ENCODE measurements at places on chromosomes 5 and 9.

DNA sequence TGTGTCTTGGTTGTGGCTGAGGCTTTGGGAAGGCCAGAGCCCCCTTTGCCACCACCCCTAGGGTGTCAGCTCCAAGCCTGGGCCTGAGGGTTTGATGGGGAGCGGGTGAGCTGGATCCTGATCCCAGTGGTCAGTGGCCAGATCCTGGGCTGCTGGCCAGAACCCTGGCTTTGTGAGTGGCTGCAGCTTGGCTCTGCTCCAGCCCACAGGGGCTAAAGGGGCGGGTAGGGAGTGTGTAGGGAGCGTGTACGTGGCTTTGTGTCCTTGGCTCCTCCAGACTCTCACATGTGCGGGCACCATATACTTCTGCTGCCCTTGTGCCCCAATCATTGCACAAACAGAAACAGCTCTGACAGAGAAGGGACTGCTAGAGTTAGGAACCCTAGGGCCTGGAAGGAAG is 1.2 kb upstream of the IL11RA start:
- no peak for DNase-seq

DNA sequence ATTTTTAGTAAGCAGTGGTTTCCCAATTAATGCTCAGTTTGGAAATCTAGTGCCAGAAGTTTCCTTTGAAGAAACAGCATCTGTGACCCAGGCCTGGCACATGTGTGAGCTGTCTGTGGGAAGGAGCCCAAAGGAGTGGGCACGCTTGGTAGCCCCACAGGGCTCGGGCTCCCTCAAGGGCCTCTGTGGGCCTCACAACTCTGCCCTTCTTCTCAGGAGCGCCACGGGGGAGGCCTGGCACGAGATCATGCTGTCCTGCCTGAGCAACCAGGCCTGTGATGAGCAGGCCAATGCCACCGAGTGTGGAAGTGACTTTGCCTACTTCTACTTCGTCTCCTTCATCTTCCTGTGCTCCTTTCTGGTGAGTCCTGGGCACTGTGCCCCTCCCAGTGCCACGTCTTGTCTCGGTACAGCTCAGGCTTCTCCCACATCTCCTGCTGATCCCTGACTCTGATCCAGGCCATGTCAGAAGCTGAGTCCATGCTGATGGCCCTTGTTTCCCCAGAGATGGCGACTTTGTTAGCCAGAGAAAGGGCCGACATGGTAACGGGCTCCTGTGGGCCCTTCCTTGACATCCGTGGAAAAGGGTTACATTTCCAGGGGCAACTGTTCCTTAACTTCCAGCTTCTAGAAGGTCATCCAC is 200.4 kb downstream of the CACNA1B start:
- DNase-seq: no peak

DNA sequence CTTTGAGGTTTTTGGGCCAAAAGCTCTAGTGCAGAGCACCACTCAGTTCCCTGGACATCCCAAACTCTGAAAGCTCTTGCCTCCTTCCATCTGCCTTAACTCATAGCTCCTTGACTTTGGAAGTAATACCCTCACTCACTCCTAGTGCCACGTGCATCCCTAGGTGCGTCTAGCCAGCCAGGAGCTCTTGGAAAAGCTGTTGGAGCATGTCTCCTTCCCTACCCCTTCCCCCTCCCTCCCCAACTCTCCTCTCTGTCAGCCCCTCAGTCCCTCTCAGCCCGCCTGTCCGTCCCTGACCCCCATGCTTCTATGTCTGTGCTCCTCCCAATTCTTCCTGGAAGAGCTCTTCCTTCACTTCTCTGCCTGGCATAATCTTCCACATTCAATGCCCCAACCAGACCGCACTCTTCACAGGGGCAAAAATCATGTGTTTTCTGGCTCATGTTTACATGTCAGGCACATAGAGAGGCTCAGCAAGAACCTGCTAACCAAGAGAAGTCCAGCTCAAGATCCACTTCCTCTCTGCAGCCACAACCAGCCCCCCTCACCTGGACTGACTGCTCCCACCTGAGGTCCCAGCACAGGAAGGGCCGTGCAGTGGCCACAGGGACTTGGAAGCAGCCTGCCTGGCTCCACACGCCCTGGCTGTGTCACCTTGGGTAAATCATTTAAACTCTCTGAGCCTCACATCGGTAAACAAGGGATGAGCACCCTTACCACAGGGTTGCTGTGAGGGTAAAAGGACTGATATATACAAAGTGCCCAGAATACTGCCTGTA is 58.4 kb downstream of the WHRN start:
- DNase-seq: no peak

- no peak for DNase-seq
Measured at GRCh38 chr9:137372693-137373610, 50.0 kb downstream of the EXD3 start.

- DNase-seq: no peak
Measured at GRCh38 chr5:16666883-16667398, 50.1 kb upstream of the RETREG1 start.

DNA sequence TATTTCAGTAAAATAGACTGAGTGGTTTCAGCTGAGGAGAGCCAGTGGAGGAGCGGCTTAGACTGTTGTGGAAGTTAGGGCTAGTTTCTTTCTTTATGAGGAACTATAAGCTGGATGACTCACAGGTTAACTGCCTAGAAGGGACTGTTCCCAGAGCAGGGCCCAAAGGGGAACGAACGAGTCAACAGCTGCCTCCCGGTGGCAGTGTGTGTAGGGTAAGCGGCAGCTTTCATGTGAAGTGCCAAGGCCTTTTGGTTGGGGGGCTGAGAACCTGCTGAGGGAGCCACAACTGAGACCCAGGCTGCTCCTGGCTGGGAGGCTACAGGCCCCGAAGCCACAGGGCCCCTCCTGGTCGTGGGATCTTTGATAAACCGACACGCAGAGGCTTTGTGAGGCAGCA is 7.0 kb downstream of the SQSTM1 start:
- DNase-seq: no peak

DNA sequence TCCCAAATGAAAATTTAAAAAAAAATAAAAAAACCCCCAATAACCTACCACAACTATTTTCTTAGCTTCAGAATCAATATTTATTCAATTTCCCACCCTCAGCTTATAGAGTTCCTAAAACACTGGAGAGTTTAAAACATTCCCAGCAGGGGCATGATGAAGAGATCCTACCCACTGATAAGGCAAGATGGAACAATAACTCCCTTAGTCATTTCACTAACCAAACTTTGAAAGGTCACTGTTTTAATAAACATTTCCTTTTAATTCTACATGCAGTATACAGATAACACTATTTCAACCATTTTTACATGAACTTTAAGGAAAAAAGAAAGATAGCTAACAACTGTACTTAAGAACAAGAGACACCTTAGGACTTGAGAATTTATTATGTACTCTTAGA is 34.9 kb upstream of the ACOT12 start:
- DNase-seq: no peak

GRCh38 chr5:72109625-72110024 is 2.4 kb downstream of the MAP1B start:
- DNase-seq: no peak

GRCh38 chr5:177981296-177982071 is 14.6 kb downstream of the PROP1 start:
- no peak for DNase-seq

DNA sequence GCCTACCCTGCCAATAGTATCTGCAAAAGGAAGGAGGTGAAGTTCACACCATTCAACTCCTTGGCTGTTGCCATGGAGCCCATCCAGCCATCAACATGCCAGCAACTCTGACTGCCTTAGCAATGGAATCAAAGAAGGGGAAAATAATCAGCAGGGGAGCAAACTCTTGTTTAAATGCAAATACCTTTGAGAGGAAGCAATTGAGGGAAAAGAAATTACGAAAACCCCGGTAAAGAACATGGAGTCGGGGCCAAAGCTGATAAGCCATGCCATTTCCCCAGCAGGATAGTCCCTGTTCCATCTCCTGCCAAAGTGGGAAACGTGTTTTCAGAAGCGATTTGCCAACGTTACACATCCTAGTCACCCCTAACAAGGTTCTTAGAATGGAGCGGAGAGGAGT is 69.0 kb downstream of the MFAP3 start:
- no peak for DNase-seq

GRCh38 chr9:17750269-17750668 is 171.4 kb downstream of the SH3GL2 start:
- DNase-seq: no peak

DNA sequence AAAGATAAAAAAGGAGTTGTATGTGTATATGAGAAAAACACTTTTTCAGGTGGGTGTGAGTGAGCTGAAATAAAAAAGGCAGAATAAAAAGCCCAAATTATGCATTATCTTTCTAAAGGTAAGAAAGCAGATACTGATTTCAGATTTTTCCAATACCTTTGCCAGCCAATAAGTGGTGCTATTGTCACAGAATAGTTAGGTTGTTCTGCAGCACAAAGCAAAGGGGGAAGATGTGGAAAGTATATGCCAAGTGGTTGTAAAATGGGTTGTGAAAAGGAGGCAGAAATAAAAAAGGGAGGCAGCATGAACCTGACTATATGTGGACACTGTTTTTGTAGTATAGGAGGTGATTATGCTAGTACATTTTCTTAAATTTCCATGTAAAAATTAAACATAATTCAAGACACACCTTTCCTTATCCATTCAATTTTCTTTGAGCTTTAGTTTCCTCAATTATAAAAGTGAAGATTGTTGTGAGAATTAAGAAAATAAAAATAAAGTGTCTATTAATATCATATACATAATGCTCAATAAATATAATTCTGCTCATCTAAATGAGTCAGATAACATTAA is 106.7 kb downstream of the SMIM15 start:
- DNase-seq: no peak
